ENCODE measurements at places on chromosomes 11 and 22.

- no peak for DNase-seq
Measured at GRCh38 chr22:28899199-28899853, 16.0 kb downstream of the ZNRF3 start.

GRCh38 chr22:42887523-42888507 is 30.7 kb upstream of the ARFGAP3 start:
- no peak for DNase-seq

- DNase-seq, result no peak
Measured at GRCh38 chr11:74169738-74170458, 904 bp downstream of the C2CD3 start.

GRCh38 chr11:125138966-125139365 is 25.6 kb upstream of the PKNOX2 start:
- DNase-seq, result no peak

GRCh38 chr22:38953577-38954413 is 3.6 kb upstream of the APOBEC3A start:
- DNase-seq, result no peak

- no peak for DNase-seq
Measured at GRCh38 chr11:45145379-45146071, 914 bp upstream of the PRDM11 start.

GRCh38 chr22:45636683-45637082 is 35.0 kb upstream of the ATXN10 start:
- DNase-seq, result no peak

DNA sequence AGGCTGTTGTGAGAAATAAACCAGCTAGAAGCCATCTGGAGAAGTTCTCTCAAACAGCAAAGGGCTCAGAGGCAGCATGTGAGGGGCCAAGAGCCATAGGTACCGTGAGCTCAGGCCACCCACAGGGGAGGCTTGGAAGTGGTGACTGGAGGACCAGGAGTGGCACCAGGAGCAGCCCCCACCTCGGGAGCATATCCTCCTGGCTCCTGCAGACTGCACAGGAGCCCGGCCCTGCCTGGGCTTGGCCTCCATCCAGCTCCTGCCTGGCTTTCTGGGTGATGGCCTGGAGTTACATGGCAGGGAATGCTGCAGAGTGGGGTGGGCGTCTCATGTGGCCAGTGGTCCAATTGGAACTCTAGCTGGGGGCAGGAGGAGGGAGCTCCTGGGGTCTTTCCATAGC is 4.2 kb upstream of the MPPED1 start:
- DNase-seq, result no peak

DNA sequence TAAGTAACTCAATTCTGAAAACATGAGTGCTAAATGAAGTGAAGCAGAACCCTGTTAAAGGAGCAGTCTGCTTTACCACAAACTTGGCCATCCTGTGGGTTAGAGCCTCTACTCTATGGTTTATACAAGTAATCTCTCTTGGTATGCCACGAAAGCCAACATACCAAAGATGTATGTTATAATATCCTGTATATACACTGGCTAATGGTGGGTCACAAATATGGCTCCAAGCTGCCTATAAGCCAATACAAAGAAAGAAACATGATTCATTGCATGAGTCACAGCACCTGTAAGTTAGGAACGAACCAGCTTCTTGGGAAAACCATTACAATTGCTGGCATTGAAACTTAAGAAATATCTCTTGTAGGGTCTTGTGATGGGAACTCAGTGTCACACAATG is 16.1 kb downstream of the XRRA1 start:
- no peak for DNase-seq

GRCh38 chr22:30254314-30254713 is 7.8 kb upstream of the LIF start:
- DNase-seq, result no peak

DNA sequence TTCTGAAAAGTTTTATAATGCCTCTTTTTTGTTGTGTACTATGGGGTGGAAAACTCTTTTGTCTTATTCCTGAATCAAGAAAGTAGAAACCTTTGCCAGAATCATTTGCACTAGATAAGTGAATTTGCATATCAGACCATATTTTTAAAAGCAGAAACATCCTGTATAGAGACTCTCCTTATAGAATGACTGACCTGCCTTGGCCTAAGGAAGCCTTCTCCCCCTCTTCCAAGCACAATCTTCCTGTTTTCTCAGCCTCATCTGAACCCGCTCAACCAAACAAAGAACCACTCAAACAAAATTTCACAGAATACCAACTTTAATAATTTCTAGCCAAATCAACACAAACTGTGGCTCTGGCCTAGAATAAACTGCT is 60.3 kb downstream of the SIK3 start:
- no peak for DNase-seq

GRCh38 chr11:108402241-108402640 is 65.1 kb downstream of the C11orf65 start:
- DNase-seq, result no peak

- peak; percentile 41 for DNase-seq
Measured at GRCh38 chr11:43944761-43945311, 2.4 kb downstream of the C11orf96 start.

GRCh38 chr11:63180536-63180935 is 36.5 kb upstream of the SLC22A24 start:
- no peak for DNase-seq

GRCh38 chr22:19174106-19175025 is 4.2 kb downstream of the SLC25A1 start:
- no peak for DNase-seq

- DNase-seq, result no peak
Measured at GRCh38 chr11:37560346-37560745, 962.3 kb upstream of the RAG2 start.

DNA sequence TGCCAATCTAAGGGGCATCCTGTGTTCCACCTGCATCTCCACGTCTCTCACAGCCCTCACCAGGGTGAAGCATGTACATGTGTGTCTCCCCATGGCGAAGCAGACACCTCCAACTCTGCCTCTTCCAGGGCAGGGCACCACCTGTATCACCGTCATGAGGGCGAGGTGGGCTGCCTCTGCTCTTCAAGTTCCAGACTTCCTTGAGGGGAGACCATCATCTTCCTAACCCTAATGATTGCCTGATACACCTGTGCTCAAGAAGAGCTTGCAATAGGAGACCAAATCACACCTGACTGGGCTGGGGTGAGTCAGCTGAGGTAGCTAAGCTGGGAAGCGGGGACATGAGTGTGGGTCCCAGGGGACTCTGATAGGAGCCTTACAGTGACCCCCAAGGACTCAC is 43.7 kb downstream of the GAB4 start:
- DNase-seq, result no peak

- no peak for DNase-seq
Measured at GRCh38 chr11:70892889-70893288, 359.5 kb downstream of the SHANK2 start.

GRCh38 chr11:28628412-28628811 is 520.2 kb downstream of the METTL15 start:
- DNase-seq, result no peak

GRCh38 chr11:1072821-1073231 is 1.8 kb upstream of the MUC2 start:
- no peak for DNase-seq

GRCh38 chr22:46934746-46935491 is 172.5 kb downstream of the TBC1D22A start:
- DNase-seq, result no peak

GRCh38 chr22:45227645-45228400 is 12.9 kb downstream of the KIAA0930 start:
- DNase-seq, result peak; percentile 54

GRCh38 chr11:11072067-11072466 is 214.2 kb upstream of the ZBED5 start:
- DNase-seq, result no peak

DNA sequence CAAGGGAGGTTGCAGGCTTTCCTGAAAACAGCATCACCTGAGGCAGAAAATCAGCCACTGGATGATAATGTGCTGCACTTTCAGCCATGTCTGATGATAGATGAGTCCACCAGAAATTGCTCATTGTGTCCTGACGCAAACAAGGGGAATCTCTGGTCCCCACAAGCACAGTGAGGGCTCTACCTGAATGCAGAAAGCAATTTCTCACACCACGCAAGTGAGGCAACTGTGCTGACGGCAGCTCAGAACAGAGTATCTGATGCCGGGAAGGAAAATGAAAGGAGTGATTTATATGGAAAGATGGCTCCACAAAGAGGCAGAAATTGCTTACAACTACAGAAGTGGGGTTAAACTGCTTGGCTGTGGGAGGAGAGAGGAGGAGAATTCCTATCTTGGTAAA is 867.1 kb downstream of the OPCML start:
- no peak for DNase-seq

- no peak for DNase-seq
Measured at GRCh38 chr11:94705891-94706615, 62.1 kb upstream of the AMOTL1 start.

DNA sequence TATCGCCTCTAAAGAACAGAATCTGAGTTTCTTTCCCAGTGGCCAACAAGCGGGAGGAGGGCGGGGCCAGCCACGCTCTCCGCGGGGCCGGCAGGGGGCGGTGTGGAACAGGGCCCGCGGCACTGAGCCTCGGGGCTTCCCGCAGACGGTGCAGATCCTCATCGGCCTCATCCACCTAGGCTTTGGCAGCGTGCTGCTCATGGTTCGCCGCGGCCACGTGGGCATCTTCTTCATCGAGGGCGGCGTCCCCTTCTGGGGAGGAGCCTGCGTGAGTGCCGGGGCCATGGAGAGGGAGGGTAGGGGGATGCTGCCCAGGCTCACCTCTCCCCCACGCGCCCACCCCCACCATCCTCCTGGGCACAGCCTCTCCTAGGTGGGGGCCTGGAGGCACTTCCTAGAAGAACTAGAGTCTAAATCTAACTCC is 10.7 kb downstream of the MS4A15 start:
- no peak for DNase-seq

- DNase-seq, result no peak
Measured at GRCh38 chr11:4546878-4547277, 1.9 kb downstream of the OR52M1 start.

DNA sequence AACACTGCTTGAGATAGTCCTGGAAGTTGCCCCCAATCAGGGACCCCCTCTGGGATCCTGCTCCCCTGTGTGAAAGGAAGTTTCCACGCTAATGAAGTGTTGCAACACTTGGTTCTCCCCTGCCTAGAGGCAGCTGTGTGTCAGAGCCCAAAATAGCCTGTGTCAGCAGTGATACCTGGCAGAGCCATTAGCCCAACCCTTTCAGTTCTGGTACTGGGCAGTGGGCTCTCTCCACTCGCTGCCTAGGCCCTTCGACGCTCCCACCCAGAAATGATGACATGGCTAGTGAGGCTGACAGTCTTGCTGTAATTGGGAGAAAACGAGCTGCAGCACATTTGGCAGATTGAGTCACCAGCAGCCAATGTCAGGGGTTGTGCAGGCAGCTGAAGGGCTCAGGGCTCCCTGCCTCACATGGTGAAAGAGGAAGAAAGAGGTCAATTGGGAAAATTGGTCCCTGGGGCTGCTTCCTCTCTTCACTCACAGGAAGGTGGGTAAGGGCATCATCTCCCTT is 1.4 kb upstream of the NXF1 start:
- no peak for DNase-seq

DNA sequence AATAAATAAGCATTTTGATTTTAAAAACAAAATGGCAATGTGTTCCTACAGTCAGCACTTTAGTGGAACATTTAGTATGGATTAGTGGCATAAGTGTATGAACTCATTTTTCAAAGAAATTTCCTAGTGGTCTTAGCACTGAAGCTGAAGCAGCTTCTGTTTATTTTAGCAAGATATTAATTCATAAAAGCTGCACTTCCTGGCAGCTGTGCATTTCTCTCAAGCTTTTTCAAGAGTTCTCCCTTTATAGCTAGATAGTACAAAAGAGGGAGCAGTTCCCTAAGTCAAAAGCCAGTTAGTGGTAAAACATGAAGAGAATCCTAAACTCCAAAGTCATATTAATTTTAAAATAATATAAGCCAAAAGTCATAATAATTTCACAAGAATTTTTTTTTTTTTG is 1036.0 kb upstream of the CCDC90B start:
- DNase-seq, result no peak

- no peak for DNase-seq
Measured at GRCh38 chr11:119810478-119811232, 81.7 kb upstream of the NECTIN1 start.

DNA sequence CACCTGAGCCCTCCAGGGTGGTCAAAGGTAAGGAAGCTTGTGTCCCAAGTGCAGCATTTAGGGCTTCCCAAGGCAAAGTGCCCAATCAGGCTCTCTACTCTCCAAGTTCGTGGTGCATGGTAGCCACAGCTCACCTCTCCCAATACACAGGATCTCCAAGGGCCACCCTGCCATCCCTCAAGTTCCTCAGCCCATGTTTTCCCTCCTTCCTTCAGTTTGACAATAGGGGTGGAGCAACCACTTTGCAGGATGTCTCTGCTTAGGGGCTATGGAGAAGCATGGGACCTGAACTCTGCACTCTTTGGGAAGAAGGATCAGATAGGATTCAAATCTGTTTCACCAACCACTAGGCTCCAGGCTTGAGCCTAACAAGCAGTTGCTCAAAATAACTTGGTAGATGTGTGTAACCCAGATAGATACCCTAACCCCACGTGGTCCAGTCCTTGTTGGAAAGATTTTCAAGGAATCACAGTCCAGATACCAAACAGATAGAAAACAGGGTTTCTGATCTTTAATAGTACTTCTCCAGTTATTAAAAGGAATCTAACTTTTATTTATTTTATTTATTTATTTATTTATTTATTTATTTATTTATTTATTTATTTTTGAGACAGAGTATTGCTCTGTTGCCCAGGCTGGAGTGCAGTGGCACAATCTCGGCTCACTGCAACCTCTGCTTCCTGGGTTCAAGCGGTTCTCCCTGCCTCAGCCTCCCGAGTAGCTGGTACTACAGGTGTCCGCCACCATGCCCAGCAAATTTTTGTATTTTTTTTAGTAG is 248.1 kb downstream of the CTTN start:
- no peak for DNase-seq

- DNase-seq, result no peak
Measured at GRCh38 chr11:15622231-15622890, 507.6 kb downstream of the INSC start.

DNA sequence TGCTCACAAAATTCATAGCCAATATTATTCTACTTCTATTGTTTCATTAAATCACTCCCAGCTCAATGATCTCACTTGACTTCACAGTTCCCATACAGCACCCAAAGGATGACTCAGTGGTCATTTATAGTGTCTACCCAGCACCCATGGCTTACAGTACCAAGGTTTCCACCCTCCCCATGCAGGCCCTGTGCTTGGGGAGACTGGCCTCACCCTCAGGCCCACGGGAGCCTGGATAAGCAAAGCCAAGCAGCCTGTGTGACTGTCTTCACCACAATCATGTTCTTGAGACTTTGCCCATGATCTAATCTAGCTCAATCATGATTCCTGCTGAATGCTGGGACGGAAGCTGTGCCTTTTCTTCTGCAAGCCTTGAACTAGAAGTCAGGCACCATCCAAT is 97.6 kb downstream of the SLC36A4 start:
- no peak for DNase-seq

DNA sequence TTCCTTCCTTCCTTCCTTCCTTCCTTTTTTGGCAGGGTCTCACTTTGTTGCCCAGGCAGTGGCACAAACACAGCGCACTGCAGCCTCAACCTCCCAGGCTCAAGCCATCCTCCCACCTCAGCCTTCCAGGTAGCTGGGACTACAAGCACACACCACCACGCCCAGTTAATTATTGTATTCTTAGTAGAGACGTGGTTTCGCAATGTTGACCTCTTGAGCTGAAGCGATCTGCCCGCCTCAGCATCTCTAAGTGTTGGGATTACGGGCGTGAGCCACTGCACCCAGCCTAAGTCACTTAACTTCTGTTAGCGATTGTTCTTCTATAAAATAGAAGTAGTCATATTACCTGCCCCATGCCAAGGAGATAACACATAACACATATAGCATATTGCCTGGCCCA is 2.8 kb upstream of the SYTL2 start:
- no peak for DNase-seq
